ENCODE measurements at places on chromosomes 5 and 9. TPM values are rescaled to one million over a fixed set of nuclear protein-coding genes. Genes with fewer than 3 reads are reported as not detected.

DNA sequence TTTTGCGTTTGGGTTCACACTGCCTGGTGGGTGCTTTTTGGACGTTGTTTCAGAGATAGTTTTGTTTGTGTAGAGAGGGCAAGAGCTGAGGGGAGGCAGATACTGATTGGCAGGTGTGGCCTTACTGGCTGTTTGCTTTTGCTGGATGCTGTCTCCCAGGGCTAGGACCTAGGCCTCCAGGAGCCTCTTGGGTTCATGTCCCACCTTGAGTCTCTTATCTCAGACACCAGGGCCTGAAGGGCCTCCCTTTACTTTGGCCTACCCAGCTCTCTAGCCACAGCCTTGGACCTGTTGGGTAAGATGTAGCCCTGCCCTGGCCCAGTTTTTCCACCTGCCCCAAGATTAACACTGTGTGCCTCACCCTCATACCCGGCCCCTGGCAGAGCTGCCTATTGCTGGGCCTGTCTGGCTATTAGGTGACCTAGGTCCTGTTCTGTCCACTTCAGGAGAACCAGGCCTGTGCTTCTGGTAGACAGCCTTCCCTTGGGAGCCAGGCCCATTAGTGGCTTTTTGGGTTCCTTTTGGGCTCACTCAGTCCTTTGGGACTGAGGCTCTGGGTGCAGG lies 13.4 kb downstream of the PTPA start:
- DNase-seq, result no peak

GNE gene
- 23.3 TPM for total RNA-seq

GRCh38 chr9:137254624-137255447 lies at the start of gene NELFB:
TSS of gene NELFB (plus strand) at chr9:137255327.
- DNase-seq, result peak; percentile 95

- DNase-seq, result no peak
Observed at GRCh38 chr5:109224276-109224882, 185.4 kb downstream of the PJA2 start.

SMIM32 gene
- total RNA-seq, result 0.37 TPM

DNA sequence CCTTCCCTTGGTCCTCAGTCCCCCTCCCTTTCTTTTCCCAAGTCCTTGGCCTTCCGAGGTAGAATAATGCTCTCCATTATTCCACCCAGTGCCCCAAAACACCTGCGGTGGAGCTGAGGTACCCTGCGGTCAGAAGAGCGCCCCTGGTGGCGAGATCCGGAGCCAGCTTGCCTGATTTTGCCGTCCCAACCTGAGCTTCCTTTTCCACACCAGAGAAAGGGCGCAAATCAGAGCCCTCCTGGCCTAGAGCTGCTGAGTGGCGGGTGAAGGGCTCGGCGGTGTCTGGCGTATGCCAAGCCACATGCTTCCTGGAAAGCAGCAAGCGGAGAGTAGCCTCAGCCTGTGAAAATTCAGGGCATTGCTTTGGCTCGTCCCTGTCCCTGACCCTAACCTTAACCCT lies 21.1 kb upstream of the CARTPT start:
- no peak for DNase-seq

RNF183 gene
- total RNA-seq, result 1.5 TPM

- DNase-seq, result no peak
Observed at GRCh38 chr9:79433703-79434102, 138.1 kb upstream of the TLE4 start.

- DNase-seq, result no peak
Observed at GRCh38 chr9:132698989-132699388, 28.7 kb downstream of the GTF3C4 start.

- no peak for DNase-seq
Observed at GRCh38 chr5:170573660-170574059, 69.8 kb downstream of the KCNIP1 start.

DNA sequence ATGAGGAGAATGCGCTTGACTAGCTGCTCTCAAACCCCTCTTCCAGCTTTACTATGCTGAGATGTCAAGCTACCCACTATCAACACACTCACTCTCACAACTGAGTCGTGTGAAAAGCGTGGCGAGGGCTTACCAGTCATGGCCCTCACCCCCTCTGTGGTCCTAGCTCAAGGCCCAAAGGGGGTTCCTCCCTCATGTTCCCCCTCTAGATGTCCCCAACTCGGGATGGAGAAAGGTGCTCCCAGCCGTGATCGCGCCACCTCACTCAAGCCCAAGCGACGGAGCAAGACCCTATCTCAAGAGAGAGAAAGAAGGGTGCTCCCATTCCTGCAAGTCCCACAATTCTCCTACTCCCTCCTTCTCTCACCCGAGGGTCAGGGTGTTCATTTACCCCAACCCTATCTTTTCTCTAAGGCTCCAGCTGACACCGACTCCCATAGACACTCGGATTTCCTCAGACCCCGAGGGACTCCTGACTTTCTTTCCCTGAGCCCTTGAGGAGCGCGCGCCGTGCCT lies 559 bp downstream of the SLC38A9 start:
- DNase-seq, result no peak

GRCh38 chr5:132046880-132047299 lies 13.6 kb upstream of the IL3 start:
- DNase-seq, result no peak

GRCh38 chr5:133667217-133667616 lies 54.9 kb upstream of the FSTL4 start:
- no peak for DNase-seq

- peak; percentile 51 for DNase-seq
Observed at GRCh38 chr9:112166176-112167140, 8.6 kb downstream of the SUSD1 start.

DNA sequence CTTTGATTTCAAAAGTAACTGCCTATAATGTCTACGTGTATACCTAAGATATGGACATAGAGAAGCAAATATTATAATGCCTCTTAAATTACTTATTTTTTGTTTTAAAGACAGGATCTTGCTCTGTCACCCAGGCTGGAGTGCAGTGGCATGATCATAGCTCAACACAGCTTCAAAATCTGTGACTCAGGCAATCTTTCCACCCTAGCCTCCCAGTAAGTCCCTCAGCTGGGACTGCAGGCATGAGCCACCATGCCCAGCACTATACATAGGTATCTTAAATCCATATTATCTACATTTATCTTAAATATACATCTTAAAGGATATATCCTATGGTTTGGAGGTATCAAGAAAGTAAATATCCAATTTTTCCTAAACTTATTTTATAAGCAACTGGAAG lies 261.2 kb downstream of the ARL15 start:
- no peak for DNase-seq

- DNase-seq, result no peak
Observed at GRCh38 chr5:81147011-81147885, 85.9 kb upstream of the CKMT2 start.

DNA sequence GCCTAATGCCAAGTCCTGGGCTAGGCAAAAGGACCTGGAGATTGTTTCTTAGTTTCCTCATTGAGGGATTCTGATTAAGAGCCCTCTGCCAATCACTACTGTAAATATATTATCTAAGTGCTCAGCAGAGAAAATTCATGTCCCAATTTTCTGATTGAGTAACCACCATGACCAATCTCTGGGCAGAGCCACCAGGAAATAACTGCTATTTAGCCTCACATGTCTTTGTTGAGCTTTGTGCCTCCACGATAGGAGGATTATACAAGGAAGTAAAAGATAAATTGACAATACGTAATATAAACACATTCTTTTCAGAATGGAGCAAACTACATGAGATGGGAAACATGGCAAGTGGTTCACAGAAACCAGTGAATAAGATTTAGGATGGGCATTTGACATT lies 396.1 kb upstream of the PAPPA start:
- peak; percentile 2 for DNase-seq

FREM1 gene
- not detected for total RNA-seq

DNA sequence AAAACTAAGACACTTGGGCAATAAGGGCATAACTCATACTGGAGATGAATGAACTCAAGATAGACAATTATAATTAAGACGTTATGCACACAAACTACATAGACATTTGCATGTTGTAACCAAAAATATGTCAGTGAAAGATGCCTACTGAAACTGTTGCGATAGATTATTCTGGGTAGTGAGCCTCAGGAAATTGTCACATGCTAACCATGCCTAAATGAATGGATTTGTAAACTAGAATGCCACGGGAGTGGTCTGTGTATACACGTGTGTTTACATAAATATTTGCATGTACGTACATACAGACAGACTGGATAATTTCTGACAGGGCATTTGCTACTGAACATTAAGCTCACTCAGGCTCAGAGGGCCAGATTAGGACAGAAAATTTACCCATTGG lies 1.2 kb downstream of the NIPSNAP3B start:
- no peak for DNase-seq

DNA sequence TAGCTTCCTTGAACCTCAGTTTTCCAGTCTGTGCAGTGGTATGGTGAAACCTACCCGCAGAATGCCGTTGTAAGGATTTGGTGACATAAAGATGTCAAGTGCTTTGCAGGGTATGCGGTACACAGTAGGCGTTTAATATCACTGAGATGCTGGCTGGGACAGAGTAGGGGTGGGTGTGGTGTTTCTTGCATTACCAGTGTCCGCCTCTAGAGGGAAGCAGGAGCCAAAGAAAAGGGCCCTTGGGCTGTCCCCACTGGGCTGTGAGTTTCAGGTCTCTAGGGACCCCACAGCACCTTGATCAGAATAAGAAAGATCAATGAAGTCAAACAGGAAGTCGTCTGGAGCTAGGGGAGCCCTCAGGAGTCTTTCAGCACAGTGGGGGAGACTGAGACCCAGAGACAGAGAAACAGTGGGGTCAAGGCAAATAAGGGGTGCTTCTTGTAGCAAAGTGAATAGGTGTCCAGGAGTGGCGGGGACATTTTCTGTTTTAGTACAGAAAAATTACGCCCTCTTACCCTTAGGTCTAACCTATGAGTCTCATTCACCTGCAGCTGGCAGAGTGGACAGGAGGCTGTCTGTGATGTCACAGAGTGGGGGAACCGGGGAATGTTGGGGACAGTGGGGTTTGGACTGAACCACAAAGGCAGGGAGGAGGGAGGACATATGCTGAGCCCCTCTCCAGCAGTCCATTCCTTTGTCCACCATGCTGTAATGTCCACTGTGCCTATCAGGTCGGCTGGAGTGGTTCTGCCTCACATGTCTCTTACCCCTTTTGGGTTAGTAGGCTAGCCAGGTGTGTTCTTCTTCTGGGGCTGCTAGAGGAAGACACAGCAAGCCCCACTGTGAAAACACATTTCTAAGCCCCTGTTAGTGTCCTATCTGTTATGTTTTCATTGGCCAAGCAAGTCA lies 4.7 kb upstream of the TEX53 start:
- DNase-seq, result peak; percentile 64

GRCh38 chr9:137168904-137169856 lies 671 bp downstream of the LRRC26 start:
- DNase-seq, result peak; percentile 57

GRCh38 chr5:18607570-18607969 lies 973.3 kb downstream of the TAF11L14 start:
- no peak for DNase-seq

SPACA9 gene
- total RNA-seq, result 2.5 TPM

GRCh38 chr5:125634216-125634835 lies 788.9 kb upstream of the GRAMD2B start:
- no peak for DNase-seq

- no peak for DNase-seq
Observed at GRCh38 chr9:105062222-105062855, 134.4 kb upstream of the ABCA1 start.

ANGPTL2 gene
- not detected for total RNA-seq

GRCh38 chr9:125460346-125460745 lies 198.7 kb downstream of the GAPVD1 start:
- DNase-seq, result no peak

DNA sequence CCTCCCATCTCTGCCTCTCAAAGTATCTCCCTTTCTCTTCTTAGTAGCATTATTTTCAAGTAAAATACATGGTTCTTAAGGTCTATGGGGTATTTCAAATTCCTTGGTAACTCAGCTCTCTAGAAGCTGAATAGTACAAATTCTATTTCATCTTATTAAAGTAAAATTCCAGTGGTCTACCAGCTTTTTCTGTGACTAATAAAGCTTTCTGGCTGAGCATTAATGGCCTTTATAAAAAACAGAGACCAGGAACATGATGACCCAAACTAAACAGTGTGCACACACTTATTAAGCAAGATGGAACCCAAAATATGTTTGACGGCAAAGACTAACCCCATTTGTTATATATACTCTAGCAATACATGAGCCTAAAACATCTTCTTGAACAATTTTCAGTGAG lies 142.6 kb downstream of the OR2K2 start:
- no peak for DNase-seq

- no peak for DNase-seq
Observed at GRCh38 chr5:132451387-132451786, 39.2 kb downstream of the IRF1 start.

DNA sequence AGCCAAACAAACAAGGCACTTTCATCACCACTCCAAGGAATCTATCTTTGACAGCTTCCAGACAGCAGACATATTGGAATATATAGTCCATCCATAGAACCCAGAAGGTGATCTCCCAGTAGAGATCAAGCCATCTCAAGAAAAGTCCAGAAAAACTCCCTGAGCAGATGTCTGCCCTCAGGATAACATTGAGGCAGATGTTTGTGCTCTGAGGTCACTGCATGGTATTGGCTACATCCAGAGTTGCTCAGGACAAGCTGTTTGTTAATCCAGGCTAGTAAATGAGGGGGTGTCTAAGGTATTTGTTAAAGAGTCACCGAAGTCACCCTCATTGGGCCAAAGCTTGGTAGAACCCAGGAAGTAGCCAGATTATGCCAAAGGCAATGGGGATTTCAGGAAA lies 556.3 kb upstream of the KLF4 start:
- no peak for DNase-seq

- DNase-seq, result no peak
Observed at GRCh38 chr9:133943036-133943780, 48.9 kb downstream of the VAV2 start.

DNA sequence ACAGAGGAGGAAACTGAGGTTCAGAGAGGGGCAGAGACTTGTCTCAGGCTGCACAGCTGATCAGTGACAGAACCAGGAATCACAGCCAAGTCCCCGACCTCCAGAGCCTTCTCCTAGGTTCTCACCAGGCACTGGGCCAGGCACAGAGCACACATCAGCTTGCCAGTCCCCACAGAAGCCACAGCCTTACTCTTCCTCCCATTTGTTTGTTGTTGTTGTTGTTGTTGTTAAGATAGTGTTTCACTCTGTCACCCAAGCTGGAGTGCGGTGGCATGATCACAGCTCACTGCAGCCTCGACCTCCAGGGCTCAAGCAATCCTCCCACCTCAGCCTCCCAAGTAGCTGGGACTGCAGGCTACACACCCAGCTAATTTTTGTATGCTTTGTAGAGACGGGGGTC lies 41.4 kb downstream of the NAIF1 start:
- DNase-seq, result no peak

- no peak for DNase-seq
Observed at GRCh38 chr9:30757723-30758122, 1626.7 kb upstream of the ACO1 start.

FOXI1 gene
- total RNA-seq, result not detected

- no peak for DNase-seq
Observed at GRCh38 chr9:121645003-121645402, 6.4 kb upstream of the DAB2IP start.

- DNase-seq, result no peak
Observed at GRCh38 chr9:116656977-116657376, 30.1 kb upstream of the TRIM32 start.

DNA sequence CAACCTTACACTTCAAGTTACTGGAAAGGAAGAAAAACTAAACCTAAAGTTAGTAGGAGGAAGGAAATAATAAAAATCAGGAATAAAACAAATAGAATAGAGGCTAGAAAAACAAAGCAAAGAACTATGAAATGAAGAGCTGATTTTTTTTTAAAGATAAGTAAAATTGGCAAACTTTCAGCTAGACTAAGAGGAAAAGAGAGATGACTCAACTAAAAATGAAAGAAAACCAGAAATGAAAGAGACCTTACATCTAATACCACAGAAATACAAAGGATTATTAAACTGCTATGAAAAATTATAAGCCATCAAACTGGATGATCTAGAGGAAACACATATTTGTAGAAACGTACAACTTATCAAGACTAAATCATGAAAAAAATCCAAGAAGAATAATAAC lies 60.0 kb downstream of the PRRC1 start:
- DNase-seq, result no peak

PLCXD3 gene
- not detected for total RNA-seq
